ENCODE measurements at places on chromosomes 2 and 18.

DNA sequence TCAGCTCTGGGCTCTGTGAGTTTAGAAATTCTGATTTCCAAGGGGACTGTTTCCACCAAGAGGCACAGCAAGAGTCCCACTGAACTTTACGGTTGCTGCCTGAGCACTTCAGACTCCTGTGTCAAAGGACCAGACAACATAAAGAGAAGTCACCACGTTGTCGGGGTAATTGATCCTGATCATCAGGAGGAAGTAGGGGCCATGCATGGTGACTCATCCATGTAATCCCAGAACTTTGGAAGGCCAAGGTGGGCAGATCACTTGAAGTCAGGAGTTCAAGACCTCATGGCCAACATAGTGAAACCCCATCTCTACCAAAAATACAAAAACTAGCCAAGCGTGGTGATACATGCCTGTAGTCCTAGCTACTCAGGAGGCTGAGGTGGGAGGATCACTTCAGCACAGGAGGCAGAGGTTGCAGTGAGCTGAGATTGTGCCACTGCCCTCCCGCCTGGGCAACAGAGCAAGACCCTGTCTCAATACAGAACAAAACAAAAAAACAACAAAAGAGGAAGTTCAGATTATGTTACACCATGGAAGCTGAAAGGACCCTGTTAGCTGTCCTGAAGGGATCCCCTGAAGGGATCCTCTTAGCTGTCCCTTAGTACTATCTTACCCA is 9.4 kb upstream of the ASXL2 start:
- no peak for DNase-seq

GRCh38 chr2:29766191-29766590 is 155.2 kb downstream of the ALK start:
- DNase-seq, result peak; percentile 61

GRCh38 chr2:7709907-7710306 is 792.7 kb downstream of the RNF144A start:
- DNase-seq, result peak; percentile 13

- DNase-seq, result no peak
Observed at GRCh38 chr2:215811409-215812345, 201.7 kb downstream of the MREG start.

DNA sequence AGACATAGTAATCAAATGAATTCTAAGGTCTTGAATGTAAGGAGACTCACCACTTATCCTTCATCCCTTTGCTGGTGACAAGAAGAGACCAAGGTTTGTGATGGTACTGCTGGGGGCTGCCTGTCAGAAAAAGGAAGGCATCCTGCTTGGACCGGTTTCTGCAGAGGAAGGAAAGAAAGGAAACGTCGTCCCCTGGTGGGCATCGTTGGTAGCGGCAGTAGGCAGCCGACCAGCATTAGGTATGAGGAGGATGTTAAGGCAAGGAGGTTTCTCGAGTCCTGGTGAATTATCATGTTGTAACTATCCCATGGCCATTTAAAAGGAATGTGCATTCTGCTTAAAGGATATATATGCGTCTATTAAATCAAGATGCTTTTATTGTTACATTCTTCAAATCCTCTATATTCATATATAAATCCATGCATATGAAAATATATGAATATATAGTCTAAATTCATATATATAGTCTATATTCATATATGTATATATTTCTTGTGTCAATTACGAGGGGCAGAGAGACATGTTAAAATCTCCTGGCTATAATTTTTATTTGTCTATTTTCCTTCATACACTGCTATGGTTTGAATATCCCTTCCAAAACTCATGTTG is 94.4 kb upstream of the TGFA start:
- peak; percentile 12 for DNase-seq

- DNase-seq, result no peak
Observed at GRCh38 chr2:64625299-64626145, 28.2 kb downstream of the SERTAD2 start.

- DNase-seq, result no peak
Observed at GRCh38 chr2:160325418-160325817, 125.3 kb upstream of the ITGB6 start.

DNA sequence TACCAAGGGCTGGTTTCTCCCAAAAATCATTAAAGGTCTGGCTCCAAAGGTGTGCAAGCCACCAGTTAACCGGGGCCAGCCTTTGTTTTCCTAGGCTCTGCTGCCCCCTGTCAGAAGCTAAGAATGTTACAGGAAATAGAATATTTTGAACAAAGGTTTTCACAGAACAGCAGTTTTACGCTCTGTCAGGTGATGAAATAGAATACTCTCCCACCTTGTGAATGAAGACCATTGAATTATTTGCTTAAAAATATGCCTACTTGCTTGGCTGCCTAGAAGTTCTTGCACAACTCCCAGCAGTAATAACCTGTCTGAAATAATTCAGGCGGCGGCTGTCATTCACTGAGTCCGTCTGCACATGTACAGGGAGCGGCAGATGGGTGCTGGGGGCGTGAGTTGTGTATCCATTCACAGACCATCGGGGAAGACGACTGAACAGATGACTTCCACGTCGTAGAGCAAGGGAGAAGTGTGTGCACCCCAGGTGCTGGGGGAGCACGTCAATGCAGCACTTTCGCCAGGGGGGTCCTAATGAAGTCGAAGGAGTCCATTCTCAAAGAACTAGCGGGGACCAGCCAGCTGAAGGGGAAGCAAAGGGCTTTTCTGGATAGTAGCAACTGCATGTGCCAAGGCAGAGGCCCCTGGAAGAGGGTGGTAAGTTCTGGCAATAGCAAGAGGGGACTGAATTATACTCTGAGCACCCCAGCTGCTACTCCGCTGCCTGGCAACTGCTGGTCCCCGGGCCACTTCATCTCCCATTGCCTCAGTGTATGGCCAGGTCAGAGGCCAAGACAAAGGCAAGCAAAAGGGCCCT is 56.1 kb downstream of the SF3B1 start:
- DNase-seq, result no peak

DNA sequence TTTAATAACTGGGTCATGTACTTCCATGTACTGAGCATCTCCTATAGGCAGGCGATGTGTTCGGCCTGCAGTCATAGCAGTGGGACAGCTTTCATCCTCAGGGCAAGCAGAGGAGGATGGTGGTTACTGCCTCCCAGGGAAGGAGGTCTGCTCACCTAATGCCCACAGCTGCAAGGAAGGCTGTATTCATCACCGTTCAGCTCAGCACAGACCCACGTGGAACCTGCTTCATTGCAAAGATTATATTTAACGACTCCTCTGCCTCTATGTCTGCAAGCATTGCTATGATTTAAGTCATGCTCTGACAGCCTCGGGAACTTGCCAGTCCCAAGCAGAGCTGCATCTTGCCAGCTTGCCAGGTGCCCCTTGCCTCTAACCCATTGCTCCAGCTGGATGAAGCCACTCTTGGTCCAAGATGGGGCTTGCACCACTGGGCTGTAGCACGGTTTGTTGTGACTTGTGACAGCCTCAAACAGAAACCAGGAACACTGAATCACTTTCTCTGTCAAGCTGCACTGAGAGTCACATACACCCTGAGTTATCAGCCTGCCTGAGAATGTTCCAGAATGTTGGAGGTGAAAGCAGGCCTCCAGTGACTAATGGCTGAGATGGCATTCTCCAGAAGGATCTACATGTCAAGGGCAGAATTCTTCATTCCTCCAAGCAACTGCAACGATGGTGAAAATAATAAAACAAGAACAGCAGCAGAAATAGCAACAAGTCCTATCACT is 651.1 kb upstream of the ID2 start:
- DNase-seq, result no peak

- DNase-seq, result no peak
Observed at GRCh38 chr2:177742851-177743250, 329.7 kb downstream of the PDE11A start.

- no peak for DNase-seq
Observed at GRCh38 chr2:55946793-55947192, 23.2 kb upstream of the EFEMP1 start.

GRCh38 chr2:158717366-158718195 is 77.5 kb upstream of the DAPL1 start:
- DNase-seq, result no peak

DNA sequence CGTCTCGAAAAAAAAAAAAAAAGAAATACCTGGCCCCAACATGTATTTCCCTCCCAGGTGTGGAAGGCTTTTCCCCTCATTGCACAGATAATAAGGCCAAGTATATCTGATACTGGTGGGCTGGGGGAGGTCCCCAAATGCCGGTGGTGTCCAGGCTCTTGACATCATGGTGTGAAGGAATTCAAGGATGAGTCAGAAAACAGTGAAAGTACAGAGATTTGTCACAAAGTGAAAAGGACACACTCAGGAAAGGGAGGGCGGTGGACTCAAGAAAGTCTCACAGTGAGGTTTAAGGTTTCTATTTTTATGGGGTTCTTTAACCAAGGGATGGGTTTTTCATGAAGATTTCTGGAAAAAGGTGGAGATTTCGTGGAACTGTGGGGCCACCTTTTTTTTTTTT is 37.8 kb upstream of the FZD5 start:
- DNase-seq, result no peak

- DNase-seq, result peak; percentile 35
Observed at GRCh38 chr2:23436346-23437098, 51.5 kb downstream of the KLHL29 start.

- DNase-seq, result no peak
Observed at GRCh38 chr18:48934415-48934722, 16.4 kb downstream of the SMAD7 start.

DNA sequence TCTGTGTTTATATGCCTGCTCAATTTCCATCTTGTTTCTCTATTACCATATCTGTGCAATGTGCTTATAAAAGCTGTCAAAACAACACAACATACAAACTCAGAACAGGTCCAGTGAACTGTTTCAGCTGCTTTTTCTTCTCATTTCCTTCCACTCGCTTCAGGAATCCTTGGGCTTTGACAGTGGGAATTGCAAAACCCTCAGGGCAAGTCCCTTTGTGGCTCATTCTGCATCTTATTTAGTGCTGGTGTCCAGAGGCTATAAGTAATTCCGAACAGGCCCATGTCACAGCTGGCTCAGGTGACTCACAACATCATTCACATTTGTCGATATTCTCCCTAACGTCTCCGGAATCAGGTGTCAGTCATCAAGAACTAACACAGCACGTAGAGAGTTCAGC is 309.9 kb upstream of the ZNF521 start:
- no peak for DNase-seq

GRCh38 chr2:141605163-141605562 is 525.7 kb downstream of the LRP1B start:
- no peak for DNase-seq

- DNase-seq, result no peak
Observed at GRCh38 chr2:24461685-24462084, 29.4 kb upstream of the NCOA1 start.
